IPS DF 19.7 (cell line): ENCODE measurements at places on chromosomes 12 and 14.

DNA sequence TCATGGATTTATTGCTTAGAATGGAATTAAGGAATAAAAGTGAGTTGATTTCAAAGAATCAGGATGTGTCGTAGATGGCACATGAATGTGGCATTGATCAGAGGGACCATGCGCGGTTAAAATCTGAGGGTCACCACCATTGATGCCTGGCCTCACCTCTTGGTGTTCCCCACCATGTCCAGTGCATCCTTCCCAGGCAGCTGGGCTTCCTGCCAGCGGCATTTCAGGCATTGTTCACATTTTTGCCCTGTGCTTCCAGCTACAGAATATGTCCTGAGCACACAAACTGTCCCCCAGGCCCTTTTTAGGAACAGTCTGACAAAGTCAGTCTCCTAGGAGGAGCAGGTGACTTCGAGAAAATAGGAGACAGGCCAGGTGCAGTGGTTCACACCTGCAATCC lies 42.0 kb upstream of the TSPAN9 start:
- DNase-seq = no peak

- DNase-seq = no peak
Observed at GRCh38 chr12:28899951-28900350, 249.1 kb upstream of the FAR2 start.

GRCh38 chr14:101451166-101451565 lies 110.1 kb upstream of the DIO3 start:
- DNase-seq = no peak

- no peak for DNase-seq
Observed at GRCh38 chr12:124720004-124720680, 143.5 kb downstream of the SCARB1 start.

DNA sequence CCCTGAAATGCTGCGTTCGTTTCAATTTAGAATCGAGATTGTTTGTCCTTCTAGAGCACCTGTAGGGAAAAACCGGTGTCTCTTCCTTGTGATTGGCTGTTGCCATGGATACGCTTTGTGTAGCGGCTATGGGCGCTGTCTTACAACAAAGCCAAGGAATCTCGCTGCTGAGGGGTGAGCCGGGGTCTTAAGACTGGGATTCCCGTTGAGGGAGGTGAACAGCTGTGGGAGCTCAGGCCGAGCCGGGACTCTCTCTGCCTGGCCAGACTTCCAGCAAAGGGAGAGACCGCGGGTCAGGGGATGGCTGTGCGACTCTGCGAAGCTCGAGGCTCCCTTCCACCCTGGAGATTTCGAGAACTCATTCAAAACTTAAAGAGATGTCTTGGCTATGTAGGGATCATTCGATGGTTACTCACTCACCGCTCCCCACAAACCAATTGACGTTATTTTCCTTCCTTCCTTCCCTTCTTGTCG lies at the start of the genes LRRIQ1 and TSPAN19:
LRRIQ1 (plus strand) TSS at position 118 of the 474 bp plus-strand sequence. CDS start 1,826 bp downstream, outside the sequence.
TSPAN19 (minus strand) TSS at position 44 of the 474 bp plus-strand sequence. CDS start 6,331 bp downstream, outside the sequence.
- peak; percentile 94 for DNase-seq

DNA sequence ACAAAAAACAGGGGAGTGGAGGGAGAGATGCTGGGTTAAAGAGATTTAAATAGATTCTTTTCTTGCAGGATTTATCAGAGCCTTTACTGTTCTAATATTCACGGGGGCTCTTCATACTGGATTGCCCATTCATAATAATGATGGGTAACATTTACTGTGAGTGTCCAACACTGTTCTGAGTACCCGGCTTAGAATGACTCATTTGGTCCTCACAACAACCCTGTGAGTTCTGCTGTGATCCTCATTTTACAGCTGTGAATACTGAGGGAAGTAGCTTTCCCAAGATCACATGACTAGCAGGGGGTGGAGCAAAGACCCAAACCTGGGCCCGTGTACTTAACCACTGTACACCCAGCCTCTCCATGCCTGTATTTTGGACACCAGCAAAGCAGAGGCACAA lies 113.4 kb downstream of the NT5DC3 start:
- no peak for DNase-seq

DNA sequence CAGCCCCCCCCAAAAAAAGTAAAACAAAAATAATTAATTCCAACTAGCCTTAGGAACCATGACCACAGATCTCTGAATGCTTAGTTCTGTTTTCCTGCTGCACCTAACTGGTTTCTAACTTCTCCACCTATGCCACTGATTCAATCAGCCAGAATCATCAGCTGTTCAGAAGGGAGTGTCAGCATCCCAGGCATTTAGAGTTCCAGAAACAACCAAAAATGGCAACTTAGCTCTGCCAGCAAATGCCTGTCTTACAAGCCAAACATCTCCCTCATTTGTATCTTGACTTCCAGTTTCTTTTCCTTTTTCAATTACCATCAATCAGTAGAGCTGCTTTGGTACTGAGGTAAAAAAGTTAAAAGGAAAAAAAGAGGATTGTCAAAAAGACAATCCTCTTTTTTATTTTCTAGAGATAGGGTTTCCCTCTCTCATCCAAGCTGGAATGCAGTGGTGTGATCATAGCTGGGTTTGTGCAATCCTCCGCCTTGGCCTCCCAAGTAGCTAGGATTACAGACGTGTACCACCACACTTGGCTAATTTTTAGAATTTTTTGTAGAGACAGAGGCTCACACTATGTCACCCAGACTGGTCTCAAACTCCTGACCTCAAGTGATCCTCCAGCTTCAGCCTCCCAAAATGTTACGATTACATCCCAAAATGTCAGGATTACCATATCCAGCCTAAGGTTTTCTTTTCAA lies 45.2 kb upstream of the ISM2 start:
- no peak for DNase-seq

DNA sequence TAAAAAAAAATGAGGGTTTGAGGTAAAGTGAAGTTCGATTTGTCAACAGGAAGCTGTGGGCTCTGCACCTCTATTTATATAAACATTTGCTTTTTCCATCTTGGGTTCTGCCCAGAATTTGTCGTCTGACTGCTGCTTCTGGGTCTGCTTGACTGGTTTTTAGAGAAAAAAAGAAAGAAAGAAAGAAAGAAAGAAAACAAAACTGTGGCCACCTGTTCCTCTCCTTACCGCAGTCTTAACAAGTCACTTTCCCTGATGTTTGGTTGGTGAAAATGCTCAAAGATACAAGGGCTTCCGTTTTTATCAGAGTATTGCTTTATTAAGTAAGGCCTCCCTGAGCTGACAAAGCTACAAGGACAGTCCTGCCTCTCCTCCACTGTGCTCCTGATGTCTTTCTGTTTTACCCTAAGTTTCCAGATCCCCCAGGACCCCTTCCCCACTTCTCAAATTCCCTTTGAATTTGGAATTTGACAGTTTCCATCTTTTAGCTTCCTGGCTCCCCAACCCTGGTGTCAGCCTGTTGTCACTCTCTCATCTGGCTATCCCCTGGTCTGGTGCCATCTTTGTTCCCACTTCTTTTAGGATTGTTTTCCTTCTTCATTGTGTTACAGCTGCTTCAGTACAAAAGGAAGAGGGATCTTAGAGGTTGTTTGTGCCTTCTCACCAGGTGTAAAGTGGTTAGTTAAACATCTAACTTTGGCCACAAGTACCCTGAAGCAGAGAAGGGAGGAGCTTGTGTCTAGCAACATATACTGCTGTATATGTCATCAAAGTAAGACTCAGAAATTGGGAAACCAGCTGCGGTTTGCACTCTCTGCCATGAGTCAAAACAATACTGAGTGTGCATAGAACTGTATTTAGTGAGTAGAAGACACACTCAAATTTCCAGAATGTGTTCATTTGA lies 18.0 kb downstream of the MFAP5 start:
- no peak for DNase-seq

GRCh38 chr14:72547999-72548398 lies 345.9 kb downstream of the DPF3 start:
- no peak for DNase-seq

GRCh38 chr12:123397400-123397799 lies 13.5 kb downstream of the KMT5A start:
- DNase-seq = no peak

DNA sequence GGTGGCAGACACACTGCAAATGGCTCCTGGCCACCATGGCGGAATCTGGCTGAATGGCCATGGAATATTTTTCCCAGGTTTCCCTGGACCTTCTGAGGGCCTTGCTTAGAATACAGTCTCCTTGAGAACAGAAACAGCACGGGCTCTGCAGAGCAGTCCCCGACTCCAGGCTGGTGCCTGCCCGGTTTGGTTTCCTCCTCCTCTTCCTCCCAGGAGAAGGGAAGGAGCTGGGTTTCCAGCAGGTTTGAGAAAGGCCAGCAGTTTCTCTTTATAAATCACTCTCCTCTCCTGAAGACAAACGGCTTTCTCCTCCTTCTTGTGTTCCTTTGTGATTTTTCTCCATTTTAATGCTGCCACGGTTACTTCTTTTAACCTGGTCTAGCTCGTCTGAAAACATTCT lies 106.8 kb upstream of the RFLNA start:
- DNase-seq = no peak

- no peak for DNase-seq
Observed at GRCh38 chr12:48750769-48751356, 34.4 kb upstream of the CCNT1 start.

DNA sequence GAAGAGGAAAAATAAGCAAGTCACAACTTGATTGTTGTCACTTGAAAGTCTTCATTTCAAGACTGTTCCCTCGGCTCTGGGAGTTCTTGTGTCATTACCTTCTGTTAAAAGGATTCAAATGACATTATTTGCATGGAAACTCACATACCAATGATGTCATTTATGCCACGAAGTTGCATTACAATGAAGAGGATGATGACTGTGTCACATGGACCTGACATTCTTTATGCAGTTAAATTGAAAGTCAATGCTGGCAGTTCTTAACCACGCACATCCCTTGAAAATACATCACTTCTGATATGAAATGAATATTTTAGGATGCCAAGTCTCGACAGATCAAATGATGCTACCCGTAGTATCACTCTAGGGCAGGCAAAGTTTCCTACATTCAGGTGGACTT lies 1069.5 kb downstream of the VRK1 start:
- peak; percentile 25 for DNase-seq

GRCh38 chr14:85535321-85535720 lies 5.4 kb downstream of the FLRT2 start:
- no peak for DNase-seq

DNA sequence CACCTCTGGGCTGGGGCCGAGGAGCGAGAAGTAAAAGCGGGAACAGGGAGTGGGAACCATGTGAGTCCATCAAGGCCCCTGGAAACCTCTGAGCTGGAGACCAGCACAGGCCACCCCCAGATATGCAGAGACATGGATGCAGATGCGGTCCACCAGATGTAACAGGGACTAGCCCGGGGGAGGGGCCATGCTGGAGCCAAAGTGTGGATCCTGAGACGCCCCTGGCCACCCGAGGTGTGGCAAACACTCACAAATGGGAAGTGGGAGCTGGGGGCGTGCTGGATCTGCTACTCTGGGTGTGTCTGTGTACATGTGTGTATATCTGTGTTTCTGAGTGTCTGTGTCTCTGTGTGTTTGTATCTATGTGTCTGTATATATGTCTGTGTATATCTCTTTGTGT lies 12.8 kb downstream of the MYL2 start:
- DNase-seq = no peak
